ENCODE measurements at places on chromosomes 13 and 19.

- DNase-seq = no peak
Measured at GRCh38 chr13:105991131-105991530, 544.3 kb downstream of the EFNB2 start.

DNA sequence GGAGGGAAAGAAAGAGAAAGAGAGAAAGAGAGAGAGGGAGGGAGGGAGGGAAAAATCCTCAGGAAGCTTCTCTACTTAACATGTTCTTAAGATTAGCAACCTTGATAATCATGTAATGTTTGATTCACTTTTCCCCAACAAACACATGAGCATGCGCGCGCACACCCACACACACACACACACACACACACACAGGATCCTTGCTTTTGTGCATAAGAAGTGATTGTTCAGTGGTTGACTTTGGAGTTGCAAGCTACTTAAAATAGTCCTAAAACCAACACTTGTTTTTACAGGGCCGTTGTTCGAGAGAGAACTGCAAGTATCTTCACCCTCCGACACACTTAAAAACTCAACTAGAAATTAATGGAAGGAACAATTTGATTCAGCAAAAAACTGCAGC, 100.0 kb upstream of the RAP2A start:
- no peak for DNase-seq

DNA sequence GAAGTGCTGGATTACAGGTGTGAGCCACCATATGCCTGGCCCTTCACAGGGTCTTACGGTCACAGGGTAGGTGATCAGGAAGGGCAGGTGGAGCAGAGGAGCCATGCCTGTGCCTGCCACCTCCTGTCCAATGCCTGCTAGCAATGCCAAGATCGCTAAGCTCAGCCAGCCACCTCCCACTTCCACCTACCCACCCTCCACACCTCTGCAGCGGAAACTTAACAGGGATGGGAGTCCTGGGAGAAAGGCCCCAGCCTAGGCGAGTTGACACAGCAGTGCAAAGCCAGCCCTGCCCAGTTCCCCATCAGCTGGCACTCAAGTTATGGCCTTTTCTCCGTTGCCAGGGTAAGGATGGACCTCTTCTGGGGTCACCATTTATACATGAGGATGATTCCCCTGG, 15.9 kb upstream of the FCHO1 start:
- DNase-seq = no peak

- DNase-seq = no peak
Measured at GRCh38 chr19:47324502-47324901, 7.5 kb upstream of the C5AR2 start.
